Activated CD4-positive, alpha-beta memory T cell treated with anti-CD3 and anti-CD28 coated beads for 36 hours (primary cell): ENCODE measurements at places on chromosomes 7 and 10.

GRCh38 chr10:51117053-51117660, 42.9 kb downstream of the PRKG1 start:
- DNase-seq, result no peak

- no peak for DNase-seq
Measured at GRCh38 chr7:113338071-113338696, 219.8 kb upstream of the SMIM30 start.

GRCh38 chr7:71237945-71238344, 106.0 kb downstream of the GALNT17 start:
- DNase-seq, result no peak

DNA sequence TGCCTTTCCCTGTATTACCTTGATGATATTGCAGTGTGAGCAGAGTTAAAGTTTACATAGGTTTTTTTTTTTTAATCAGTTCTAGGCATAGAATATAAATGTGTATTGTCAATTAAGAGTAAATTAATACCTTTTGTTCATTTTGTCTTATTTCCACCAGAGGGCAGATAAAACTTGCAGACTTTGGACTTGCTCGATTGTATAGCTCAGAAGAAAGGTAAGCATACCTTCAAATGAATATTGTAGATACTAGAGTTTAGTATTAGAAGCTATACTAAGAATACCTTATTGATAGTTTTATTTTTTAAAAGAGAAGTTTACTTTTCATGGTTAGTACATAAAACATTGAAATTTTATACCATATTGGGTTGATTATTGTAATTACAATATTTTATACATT, 86.8 kb downstream of the MPLKIP start:
- no peak for DNase-seq

GRCh38 chr7:20316706-20317105, 14.0 kb upstream of the ITGB8 start:
- no peak for DNase-seq

DNA sequence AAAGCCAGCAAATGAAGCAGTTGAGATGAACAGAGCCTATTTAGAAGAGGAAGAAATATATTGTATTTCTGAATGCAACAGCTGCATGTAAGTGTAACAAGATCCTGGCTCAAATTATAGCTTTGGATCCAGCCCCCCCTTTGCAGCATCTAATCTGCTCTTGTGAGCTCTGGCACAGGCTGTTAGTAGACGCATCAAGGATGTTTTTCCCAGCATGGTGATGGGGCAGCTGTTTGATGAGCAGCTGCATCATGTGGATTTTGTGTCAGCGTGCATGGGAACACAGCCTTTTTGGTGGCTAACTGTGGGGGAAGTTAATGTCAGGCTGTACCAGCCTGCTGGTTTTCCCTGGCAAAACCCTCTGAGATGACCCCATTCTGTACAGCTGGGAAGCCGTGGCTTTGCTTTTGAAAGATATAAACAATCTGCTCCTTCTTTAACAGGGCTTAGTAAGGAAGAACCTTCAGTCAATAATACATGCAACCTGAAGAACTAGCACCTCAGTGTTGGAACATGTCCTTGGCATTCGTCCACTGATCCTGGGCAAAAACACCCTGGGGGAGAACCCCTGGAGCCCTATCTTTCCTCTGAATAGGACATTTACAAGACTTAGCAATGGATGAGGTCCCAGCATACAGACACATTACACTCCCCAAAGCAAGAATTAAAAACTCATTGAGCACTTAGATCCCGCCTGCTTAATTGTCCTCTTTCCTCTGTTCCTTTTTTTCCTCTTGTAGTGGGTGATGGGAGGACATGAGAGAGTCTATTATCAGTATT, 70.6 kb downstream of the NPS start:
- DNase-seq, result no peak

- no peak for DNase-seq
Measured at GRCh38 chr7:70042533-70042932, 444.3 kb downstream of the AUTS2 start.

DNA sequence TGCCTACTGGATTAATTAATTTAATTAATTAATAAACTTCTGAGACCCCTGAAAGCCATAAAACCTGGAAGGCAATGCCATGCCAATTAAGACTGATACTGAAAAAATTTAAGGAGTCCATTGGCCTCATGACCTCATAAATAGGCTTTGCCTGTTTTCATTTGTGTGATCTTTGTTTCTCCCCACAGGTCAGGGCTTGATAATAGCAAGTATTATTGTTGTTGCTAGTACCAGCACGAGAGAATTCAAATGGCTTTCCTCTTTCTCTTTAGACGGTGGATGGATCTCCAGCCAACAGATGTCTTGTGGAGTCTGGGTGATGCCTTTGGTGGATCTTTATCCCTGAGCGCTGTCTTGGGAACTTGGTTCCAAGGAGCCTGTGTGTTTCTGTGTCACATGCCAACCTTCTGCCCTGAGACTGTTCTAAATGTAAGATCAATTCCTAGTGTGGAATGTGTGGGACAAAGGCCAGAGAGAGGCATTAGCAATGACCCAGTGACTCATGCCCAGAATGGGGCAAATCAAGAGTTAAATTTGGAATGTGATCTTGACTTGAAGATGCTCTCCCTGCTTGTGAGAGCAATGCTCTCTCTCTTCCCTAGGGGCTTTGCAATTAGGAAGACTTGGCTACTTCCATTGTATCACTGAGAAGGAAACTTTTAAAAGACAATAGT, 17.7 kb downstream of the ACSM6 start:
- no peak for DNase-seq

GRCh38 chr7:142438235-142438922, 180.5 kb upstream of the PRSS58 start:
- peak; percentile 45 for DNase-seq

DNA sequence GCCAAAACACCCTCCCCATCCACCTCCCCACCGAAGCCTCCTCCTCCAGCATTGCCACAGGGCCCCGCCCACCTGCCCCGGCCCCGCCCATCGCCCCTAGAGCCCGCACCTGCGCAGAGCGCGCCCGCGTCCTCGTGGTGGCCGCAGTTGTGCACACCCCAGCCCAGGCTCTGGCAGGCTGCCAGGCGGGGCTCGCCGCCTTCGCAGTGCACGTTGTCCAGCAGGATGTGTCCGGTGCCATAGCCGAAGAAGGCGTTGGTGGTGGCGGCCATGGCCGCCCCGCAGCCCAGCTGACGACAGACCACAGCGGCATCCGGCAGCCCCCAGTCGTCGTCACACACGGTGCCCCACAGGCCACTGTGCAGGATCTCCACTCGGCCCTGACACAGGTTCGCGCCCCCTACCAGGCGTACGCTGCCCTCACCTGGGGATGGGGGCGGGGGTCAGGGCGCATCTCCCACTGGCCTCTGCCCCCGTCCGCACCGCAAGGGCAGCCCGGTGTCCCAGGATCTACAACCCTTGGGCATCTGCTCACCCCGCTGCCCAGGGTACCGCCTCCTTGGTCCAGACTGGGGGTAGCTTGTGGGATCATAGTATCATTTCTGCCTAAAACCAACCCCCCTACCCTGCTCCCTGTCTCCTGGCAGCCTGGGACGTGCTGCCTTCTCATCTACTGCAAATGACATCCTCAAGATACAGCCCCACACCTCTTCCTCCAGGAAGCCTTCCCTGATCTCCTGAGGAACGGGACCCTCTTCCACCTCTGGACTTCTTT, 11.9 kb downstream of the SSC4D start:
- DNase-seq, result peak; percentile 92

GRCh38 chr10:841535-841934, 90.0 kb downstream of the LARP4B start:
- no peak for DNase-seq

DNA sequence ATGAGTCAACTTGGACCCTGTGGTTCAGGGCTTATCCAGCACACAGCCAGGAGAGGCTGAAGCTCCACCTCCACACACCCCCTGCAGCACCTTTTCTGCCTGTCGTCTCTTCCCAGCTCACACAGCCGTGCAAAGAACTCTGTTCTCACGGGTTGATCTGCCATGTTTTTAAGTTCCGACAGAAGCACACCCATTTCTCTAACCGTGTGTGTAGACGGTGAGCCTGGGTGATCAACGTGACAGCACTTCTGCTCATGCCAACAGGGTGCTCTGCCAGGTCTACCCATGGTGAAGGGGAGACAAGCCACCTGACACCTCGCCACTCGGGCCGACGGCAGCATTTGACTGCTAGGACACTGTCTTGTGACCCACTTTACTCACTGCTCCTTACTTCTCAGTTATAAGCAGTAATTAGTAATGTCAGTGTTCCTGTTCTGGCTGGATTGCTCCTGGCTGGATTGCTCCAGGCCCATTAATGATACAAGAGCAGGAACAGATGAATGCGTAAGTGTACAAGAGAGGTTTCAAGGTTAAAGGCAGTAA, 90.5 kb downstream of the RNF216 start:
- DNase-seq, result peak; percentile 43

DNA sequence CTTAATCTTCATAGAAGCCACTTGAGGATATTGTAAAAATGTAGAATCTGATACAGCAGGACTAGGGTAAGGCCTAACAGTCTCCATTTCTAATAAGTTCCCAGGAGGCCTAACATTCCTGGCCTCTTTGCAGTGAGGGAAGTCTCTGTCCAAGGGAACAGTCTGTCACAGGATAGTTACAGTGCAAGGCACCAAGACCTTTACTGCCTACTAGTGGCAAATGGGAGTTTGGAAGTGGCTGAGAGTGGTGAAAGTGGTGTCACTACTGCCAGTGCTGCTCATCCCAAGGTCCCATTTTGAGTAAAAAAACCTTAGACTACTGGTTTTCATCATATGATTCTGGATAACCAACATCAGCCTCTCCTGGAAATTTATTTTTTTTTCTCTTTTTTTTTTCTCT, 619.5 kb upstream of the SEMA3D start:
- no peak for DNase-seq

DNA sequence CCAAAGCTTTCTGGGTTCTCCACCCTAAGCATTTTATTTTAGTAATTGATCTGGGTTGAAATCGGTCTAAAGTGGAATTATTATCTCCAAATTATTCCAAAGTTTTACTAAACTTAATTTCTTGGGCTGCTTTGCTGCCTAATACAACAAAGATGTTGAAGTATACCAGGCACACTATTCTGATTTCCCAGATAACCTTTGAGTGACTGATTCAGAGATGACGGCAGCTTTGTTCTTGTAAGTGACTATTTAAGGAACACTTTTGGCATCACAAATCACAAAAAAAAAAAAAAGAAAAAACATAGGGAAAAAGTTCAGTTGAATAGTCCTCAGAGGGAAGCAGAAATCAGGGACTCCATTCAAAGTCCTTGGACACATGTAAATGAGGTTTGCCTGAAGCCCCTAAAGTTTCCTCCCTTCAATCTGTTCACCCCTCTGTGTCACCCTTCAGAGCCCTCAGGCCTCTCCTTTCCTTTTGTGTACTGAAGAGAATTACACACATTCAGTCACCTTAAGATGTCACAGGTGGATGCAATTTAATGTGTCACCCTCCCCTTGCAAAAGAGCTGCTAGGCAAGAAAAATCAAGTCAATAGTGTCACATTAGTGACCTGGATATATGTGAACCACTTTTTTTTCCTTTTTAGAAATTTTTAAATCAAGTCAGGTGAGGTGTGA, 81.5 kb downstream of the RTKN2 start:
- DNase-seq, result peak; percentile 34

DNA sequence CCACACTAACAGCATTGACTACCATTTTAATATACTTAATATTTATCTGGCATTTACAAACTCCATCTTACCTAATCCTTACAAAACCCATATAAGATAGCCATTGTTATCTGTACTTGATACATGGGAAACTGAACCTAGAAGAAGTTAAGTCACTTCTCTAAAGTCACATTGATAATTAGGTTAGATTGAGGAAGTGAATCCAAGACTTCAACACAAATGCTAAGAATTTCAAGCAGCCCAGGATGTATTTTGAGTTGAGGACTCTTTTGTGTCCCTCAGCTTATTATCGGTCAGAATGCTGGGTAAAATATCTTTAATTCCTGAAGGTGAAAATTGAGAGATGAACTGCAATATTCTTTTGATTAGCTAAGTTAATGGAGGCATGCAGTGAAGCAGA, 465.5 kb downstream of the PHTF2 start:
- no peak for DNase-seq

DNA sequence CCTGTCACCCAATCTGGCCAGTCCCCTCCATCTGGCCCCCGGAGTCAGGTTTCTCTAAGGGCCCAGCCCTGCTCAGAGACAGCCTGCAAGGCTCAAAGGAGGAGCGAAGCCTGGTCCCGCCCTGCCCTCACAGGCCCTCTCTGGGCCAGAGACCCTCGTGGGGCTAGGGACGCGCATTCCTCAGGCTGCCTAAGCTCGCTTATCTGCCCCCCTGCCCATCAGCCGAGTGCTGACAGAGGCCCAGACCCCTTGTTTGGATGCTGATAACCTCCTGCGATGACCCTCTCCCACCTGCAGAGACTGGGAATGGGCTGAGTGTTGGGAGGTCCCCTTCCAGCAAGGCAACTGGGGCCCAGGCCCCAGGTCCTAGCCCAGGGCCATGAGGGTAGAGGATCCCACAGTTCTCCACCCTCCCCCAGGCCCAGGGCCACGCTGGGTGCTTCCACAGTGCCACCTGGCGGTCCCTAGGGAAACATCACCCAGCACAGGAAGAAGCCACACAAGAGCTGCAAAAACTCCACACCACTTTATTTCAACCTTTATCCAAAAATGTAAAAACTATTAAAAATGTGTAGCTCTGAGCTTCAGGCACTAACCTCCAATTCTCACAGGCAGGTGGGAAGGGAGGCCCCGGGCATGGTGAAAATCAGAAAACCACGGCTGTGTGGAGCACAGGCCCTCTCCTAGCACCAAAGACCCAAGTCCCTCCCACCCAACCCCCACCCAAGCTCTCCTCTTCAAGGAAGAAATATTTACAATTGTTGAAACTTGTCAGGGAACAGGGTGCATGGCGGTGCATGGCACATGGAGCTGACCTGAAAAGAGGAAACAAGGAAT, 2.2 kb downstream of the NPM3 start:
- DNase-seq, result peak; percentile 82

DNA sequence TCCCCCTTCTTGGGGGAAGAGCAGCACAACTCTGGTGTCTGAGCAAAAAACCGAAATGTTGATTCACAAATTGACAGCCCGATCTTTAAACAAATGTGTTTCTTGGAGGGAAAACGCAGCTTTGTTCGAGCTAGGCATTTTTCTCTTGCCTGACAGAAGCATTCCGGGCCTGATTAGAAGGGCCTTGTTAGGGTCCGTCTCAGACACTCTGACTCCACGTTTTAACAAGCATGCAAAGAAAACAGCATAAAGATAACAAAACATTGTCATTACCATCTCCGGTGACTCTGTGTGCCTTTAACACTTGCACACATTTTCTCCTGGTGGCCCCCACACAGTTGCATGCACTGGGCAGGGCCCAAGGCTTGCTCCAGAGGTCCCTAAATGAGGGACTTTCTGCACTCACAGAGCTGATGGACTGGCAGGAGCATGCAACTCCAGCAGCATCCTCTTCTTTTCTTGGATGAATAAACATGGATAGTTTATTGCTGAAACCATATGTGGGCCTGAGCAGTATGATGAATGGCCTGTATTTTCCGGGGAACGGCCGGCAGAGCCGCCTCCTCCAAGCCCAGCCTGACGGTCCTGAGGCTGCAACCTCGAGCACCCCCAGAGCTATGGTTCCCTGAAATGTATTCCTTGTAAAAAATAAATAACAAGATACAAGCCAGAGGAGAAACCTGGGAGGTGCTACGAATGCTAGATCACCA, 50.9 kb downstream of the EBF3 start:
- no peak for DNase-seq
